Thyroid gland (tissue), 4 donors: ENCODE measurements at places on chromosomes 5 and 9.
A peak's percentile ranks its signal among the peaks of the same experiment; 100 is the strongest.

GRCh38 chr5:163565492-163565891, 60.1 kb downstream of the MAT2B start:
- H3K4me1 ChIP-seq = peaks cover 13% of the 10 kb centered on the region
- H3K36me3 ChIP-seq = no peaks in the 10 kb centered on the region
- no peaks in the 10 kb centered on the region for H3K27me3 ChIP-seq
- H3K4me3 ChIP-seq = no peak overlapping the region
- peak; percentile 19 for DNase-seq
- H3K27ac ChIP-seq = no peak overlapping the region

DNA sequence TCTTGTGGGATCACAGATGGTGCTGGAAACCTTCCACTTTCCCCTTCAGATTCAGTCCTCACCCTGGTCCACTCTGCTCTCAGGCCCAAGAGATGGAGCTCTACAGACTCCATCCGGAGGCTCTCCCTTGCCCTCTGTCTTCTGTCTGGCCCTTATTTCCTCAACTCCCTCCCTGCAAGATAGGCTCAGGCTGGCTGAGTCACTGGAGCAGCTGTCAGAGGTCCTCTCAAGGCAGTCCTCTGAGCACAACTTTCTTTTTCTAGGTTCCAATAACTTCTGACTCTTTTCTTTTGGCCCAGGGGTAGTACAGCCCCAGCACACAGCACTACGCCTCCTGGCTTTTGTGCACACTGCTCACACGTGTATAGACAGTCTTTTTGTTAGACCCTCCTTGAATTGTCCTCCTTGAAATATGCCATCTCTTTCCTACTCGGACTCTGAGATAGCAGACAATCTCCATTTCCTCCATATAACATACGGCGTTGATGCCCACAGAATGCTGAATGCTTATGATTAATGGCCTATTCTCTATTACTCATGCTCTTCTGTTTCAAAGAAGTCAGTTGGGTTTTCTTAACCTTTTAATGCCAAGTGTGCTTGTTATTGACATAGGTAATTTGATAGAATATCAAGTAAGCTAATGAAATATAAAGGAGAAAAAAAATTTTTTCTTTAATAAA, 193.1 kb downstream of the SLC12A2 start:
- H3K27me3 ChIP-seq = no peaks in the 10 kb centered on the region
- no peak overlapping the region for H3K27ac ChIP-seq
- no peaks in the 10 kb centered on the region for H3K4me1 ChIP-seq
- H3K36me3 ChIP-seq = no peaks in the 10 kb centered on the region
- DNase-seq = no peak
- no peak overlapping the region for H3K4me3 ChIP-seq

DNA sequence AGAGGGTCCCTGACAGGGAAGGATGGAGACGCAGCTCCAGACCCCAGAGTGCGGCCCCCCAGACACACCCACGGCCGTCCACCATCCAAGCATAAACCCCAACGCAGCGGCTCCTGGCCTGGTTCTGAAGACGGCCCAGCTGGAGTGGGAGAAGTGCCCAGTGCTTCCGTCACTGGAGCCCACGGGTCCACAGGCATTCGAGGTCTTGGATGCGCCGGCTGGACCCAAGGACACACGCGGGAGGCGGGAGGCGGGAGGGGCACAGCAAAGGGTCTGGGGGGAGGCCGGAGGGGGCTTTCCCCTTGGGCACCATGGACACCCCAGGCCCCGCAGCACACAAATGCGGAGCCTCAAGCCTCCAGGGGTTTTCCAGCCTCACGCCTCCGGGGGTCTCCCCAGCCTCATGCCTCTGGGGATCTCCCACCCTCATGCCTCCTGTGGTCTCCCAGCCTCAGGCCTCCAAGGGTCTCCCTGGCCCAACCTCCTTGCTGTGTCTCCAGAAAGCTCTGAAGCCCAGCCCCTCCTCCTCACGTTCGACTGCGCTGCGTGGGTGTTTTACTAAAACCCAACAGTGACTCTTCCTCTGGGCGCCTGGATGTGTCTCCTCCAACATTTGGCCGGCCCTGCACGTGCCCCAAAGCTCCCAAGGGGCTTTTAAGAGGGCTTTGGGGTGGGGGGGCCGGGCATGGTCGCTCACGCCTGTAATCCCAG, 15.2 kb downstream of the EXD3 start:
- no peaks in the 10 kb centered on the region for H3K27me3 ChIP-seq
- DNase-seq = no peak
- H3K4me1 ChIP-seq = peaks cover 22% of the 10 kb centered on the region
- no peak overlapping the region for H3K27ac ChIP-seq

- DNase-seq = no peak
- H3K27me3 ChIP-seq = no peaks in the 10 kb centered on the region
- H3K27ac ChIP-seq = no peak overlapping the region
- H3K4me1 ChIP-seq = no peaks in the 10 kb centered on the region
Measured at GRCh38 chr5:96083361-96083881, 121.8 kb upstream of the ELL2 start.

- no peak for DNase-seq
- no peak overlapping the region for H3K4me3 ChIP-seq
- H3K27ac ChIP-seq = no peak overlapping the region
- no peaks in the 10 kb centered on the region for H3K27me3 ChIP-seq
Measured at GRCh38 chr9:68740561-68740960, 35.5 kb downstream of the PIP5K1B start.

DNA sequence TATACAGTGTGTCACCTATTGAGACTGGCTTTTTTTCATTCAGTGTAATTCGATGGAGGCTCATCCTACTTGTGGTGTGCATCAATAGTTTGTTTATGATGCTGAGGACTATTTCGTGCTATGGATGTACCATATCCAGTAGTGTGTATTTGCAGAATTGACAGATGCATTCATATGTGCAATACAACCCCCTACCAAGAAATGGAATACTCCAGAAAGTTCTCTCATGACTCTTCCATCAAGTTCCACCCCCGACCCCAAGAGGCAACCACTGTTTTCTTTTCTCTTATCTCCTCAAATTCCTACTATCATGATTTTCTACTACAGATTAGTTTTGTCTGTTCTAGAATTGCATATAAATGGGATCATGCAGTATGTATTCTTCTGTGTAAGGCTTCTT, 21.9 kb downstream of the FBXO10 start:
- H3K4me3 ChIP-seq = no peak overlapping the region
- H3K27me3 ChIP-seq = no peaks in the 10 kb centered on the region
- H3K36me3 ChIP-seq = no peaks in the 10 kb centered on the region
- H3K27ac ChIP-seq = no peak overlapping the region
- no peak for DNase-seq

DNA sequence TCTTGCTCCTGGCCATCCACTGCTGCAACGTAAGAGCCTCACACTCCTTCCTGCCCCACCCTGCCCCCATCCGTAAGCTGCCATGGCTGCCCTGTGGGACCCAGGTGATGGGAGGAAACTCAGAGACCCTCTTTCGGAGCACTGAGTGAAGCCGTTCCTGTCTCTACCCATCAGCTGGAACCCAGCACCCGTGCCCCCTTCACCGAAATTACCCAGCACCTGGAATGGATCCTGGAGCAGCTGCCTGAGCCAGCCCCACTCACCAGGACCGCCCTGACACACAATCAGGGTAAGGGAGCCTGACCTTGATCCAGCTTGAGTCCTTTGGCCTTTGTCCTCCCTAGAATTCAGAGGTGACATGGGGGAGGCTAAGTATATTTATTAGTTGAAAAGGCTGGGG, 3.2 kb downstream of the TESK1 start:
- H3K4me1 ChIP-seq = peaks cover 10% of the 10 kb centered on the region
- H3K4me3 ChIP-seq = no peak overlapping the region
- DNase-seq = no peak
- peaks cover 19% of the 10 kb centered on the region for H3K36me3 ChIP-seq

GRCh38 chr5:94102849-94103248, 361.4 kb upstream of the POU5F2 start:
- no peaks in the 10 kb centered on the region for H3K36me3 ChIP-seq
- H3K27ac ChIP-seq = no peak overlapping the region
- H3K4me1 ChIP-seq = no peaks in the 10 kb centered on the region
- H3K27me3 ChIP-seq = no peaks in the 10 kb centered on the region
- no peak overlapping the region for H3K4me3 ChIP-seq
- no peak for DNase-seq

DNA sequence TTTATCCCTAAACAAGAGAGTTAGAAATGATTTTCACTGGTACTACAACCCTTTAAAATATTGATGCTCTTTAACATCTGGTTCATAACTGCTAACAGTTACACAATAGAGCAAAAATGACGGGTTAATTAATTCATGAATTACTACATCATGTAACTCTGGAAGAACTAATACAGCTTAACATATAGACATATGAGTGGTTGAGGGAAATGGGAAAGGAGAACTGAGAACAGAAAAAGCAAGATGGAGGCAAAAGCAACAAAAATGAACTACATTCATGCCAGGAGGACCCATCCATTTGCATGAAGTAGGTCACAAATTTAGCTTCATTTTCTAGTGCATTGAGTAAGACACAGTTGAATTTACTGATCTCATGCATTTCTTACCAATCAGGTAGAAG, 61.8 kb downstream of the C9 start:
- H3K4me1 ChIP-seq = no peaks in the 10 kb centered on the region
- H3K27ac ChIP-seq = no peak overlapping the region
- DNase-seq = no peak
- no peaks in the 10 kb centered on the region for H3K36me3 ChIP-seq
- no peak overlapping the region for H3K4me3 ChIP-seq

DNA sequence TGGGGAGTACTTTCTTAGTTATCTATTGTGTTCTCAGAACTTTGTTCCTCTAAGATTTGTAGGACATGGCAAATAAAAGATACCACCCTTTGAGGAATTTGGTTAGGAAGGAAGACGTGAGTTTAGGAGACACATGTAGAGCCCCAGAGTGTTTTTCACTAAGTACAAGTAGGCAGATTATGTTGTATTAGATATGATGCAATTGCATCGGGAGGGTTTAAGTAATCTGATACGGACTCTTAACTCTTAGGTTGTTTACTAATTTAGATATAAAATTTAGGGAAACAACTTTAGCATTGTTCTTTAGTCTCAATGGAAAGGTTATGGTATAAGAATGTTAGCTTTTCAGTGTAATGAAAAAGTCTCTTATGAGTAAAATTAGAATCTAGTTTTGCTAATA, 84.4 kb downstream of the TRIO start:
- H3K4me1 ChIP-seq = peaks cover 14% of the 10 kb centered on the region
- no peak overlapping the region for H3K27ac ChIP-seq
- no peaks in the 10 kb centered on the region for H3K27me3 ChIP-seq
- H3K4me3 ChIP-seq = no peak overlapping the region
- DNase-seq = no peak

DNA sequence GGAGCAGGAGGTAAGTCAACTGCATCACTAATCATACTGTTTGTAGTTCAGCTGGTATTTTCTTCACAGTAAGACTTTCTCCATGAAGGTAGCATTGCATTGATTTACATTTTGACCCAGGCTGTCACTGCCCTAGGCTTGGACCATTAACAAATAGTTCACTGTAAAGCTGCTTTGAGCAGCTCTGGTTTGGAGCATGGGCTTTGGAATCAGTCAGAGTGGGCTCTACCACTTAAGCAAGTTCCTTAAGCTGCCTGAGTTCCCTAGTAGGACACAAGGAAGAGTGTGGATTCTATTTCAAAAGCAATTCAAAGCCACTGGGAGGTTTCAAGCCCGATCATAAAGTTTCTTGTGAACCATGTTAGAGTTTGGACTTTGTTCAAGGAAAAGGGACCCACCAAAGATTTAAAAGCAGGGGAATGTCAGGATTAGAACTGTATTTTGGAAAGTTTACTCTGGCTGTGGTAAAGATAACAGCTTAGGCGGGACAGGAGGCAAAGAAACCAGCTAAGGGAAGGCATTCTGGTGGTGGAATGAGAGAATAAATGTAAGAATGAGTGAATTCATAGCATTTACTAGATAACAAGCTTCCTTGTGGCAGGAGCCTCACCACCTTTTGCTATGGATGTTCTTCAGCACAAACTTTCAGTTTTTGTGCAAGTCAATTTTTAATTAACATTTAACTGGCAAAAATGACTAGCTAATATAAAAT, 12.3 kb upstream of the PANK3 start:
- no peaks in the 10 kb centered on the region for H3K27me3 ChIP-seq
- H3K4me3 ChIP-seq = no peak overlapping the region
- no peaks in the 10 kb centered on the region for H3K36me3 ChIP-seq
- DNase-seq = no peak
- H3K27ac ChIP-seq = no peak overlapping the region

DNA sequence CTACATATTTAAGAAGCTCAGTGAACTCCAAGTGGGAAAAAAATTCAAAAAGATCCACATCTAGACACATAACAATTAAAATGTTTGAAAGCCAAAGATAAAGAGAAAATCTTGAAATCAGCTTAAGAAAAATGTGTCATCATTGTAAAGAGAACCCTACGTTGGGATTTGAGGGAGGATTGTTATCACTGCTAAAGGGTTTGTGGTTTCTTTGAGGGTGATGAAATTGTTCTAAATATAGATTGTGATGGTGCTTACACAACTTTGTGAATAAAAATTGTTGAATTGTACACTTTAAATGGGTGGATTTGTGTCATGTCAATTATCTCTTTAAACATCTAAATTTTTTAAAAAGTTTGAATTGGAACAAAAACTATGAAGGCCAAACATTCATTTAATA, 92.2 kb upstream of the ADAMTS19 start:
- H3K4me1 ChIP-seq = no peaks in the 10 kb centered on the region
- no peaks in the 10 kb centered on the region for H3K27me3 ChIP-seq
- H3K4me3 ChIP-seq = no peak overlapping the region
- no peak overlapping the region for H3K27ac ChIP-seq
- no peak for DNase-seq

GRCh38 chr5:39352951-39353350, 11.3 kb downstream of the C9 start:
- DNase-seq = no peak
- H3K4me3 ChIP-seq = no peak overlapping the region
- H3K4me1 ChIP-seq = no peaks in the 10 kb centered on the region
- no peaks in the 10 kb centered on the region for H3K36me3 ChIP-seq
- H3K27ac ChIP-seq = no peak overlapping the region

DNA sequence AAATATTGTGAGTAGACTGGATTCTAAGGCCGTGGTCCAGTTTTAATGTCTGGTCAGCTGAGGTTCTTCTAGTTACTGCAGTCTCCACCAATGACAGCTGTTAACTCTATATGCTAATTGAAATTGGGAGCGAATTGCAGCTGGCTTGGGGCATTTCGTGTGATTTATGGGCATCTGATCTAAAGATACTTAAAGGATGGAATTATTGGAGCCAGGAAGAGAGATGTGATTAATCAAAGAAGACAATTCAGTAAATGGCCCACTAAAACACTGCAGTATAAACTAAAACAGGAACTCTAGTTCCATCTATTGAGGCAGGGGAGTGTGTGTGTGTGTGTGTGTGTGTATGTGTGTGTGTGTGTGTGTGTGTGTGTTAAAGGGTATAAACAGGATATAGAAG, 157.5 kb upstream of the IQGAP2 start:
- no peak for DNase-seq
- H3K27ac ChIP-seq = no peak overlapping the region
- H3K4me1 ChIP-seq = no peaks in the 10 kb centered on the region
- no peaks in the 10 kb centered on the region for H3K36me3 ChIP-seq
- no peaks in the 10 kb centered on the region for H3K27me3 ChIP-seq

- H3K27me3 ChIP-seq = no peaks in the 10 kb centered on the region
- no peaks in the 10 kb centered on the region for H3K4me1 ChIP-seq
Measured at GRCh38 chr5:5026409-5026785, 113.7 kb upstream of the ADAMTS16 start.
